ENCODE measurements at places on chromosomes 12 and 14.

DNA sequence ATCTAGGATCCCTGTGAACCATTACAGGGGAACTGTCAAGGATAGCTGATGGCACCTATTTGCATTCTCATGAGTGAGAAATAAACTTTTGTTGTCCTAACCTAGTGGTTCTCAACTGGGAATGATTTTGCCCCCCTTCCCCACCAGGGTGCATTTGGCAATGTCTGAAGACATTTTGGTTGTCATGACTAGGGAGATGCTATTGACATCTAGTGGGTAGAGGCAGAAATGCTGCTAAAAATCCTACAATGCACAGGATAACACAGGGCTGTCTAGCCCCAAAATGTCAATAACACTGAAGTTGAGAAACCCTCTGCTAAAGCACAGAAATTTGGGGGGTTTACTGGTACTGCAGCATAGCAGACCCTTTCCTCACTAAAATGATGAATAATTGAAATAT lies 140.9 kb upstream of the SRRM4 start:
- DNase-seq = no peak

DNA sequence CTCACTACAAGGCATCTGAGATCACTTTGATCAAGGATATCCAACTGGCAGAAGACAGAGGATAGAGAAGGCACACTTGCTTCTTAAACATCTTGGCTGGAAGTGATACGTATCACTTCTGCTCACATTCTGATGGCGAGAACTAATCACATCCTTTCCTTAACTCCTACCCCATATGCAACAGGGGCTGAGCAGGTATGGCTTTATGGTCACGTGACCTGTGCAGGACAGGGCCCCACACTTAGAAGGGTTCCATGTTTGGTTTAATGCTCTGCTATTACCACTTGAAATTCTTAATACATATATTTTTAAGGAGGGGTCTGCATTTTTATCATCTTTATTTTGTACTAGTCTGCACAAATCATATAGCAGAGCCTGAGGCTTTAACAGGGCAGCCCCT lies 177.3 kb downstream of the SLC15A5 start:
- DNase-seq = no peak

DNA sequence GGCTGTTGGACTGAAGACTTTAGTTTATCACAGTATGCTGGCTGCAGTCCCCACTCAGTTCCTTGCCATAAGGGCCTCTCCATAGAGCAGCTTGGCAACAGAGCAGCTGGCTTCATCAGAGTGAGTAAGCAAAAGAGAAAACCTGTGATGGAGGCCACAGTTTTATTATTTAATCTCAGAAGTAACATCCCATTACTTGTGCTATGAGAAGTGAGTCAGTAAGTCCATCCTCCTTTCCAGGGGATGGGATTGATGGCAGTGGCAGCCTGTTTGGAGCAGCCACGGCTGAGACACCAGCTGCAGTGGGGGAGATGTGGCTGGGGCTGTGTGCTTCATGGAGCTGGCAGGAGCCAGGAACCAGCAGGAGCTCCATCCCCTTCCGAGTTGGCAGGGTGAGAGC lies 138.5 kb upstream of the SRRM4 start:
- no peak for DNase-seq

DNA sequence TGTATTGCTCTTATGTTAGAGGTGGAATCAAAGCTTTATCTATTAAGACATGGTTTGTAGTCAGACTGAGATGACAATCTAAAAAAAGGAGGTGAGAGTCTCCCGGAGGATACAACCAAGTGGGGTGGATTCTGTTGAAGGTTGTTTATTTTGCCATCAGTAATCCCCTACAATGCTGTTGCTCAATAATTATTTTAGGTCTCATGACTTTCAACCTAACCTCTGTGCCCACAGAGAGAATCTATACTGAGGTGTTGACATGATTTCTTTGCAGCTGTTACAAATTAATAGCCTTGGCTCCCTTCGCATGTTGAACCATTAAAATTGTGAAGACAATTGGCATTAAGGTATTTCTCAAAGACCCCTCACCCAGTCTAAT lies 28.7 kb upstream of the FOS start:
- no peak for DNase-seq

GRCh38 chr14:85587151-85587711 lies 57.3 kb downstream of the FLRT2 start:
- DNase-seq = no peak

Data from T-helper 1 cell (primary cell).